Substantia nigra (tissue), 51 donors: ENCODE measurements at places on chromosomes 12 and 14.

GRCh38 chr12:19893514-19893913 is 454.2 kb downstream of the AEBP2 start:
- no peak for DNase-seq

- DNase-seq: no peak
Observed at GRCh38 chr12:123223241-123223668, 9.7 kb downstream of the MPHOSPH9 start.

DNA sequence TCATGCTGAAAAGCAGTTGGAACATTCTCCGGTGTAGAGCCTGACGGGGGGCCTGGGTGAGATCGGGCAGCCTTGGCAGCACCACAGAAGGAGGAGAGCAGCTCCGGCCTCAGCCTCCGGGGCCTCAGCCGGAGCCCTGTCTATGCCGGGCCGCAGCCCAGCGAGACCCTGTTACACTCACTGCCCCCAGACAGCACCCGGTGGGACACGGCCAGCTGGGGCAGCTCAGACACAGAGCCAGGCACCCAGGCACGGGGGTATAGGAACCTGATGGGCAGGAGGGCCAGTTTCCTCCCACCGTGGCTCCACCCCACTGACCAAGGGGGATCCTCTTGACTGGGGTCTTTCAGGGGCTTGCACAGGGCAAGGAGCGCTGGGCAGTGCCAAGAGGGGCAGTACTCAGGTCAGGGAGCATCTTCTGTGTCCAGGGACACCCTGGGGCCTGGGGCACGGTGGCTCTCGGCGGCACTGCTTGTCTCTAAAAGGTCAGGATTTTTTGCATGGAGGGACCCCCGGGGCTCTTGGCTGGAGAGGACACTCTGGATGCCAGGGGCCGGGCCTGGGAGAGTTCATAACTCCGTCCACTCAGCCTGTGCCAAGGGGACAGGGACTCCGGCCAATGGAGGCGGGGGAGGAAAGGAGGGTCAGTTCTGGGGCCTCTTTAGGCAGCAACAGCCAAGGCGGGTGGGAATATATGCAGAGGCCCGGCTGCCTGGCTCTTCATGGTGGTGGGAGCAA is 9.4 kb downstream of the INF2 start:
- DNase-seq: no peak

DNA sequence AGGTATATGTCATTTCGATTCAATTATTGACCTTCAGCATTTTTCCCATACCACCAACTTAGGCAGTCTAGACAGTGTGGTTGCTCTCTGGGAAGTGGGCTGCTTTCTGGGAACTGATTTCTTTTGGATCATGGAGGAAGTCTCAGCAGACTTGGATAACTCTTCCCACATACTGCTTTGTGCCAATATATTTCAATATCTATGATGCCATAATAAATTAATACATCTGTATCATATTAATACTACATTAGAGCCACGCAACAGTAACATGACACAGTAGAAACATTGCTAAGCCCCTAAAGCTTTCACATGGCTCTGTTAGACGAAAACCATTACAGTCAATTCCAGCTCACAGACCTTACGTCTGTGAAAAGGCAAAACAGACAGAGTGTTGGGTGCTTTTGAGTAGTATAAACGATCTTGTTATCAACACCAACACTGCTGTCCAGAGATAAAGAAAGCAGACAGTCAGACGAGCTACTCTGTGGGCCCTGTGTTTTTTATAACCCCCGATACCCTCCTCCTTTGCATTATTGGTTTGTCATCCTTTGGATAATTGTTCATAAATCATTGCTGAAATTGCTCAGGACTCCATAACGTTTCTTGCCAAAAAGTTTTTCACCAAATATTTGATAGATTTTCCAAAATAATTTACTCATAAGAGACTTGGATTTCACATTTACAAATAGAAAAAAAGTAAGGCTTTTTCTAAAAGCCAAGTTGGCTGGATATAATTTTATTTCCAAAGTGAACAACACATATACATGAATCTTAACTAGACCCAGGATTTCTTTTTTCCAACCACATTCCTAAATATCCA is 439.7 kb downstream of the ADAMTS20 start:
- DNase-seq: no peak

GRCh38 chr14:30159374-30159773 is 231.7 kb upstream of the PRKD1 start:
- no peak for DNase-seq

DNA sequence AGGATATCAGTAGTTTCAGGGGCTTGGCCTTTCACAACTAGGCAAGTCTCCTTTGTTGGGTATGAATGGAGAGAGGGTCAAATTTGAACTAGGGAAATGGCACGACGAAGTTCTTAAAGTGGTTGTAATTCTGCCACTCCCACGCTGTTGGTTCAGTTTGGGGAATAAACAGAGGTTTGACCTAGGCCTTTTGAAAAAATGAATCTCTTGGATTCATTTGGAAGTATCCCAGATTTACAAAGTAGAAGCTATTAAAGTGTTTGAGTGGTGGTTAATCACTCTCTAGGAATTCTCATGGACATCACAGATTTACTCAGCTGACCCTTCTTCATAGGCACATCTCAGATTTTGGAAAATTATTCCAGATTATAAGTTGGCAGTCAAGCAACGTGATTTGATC is 14.8 kb downstream of the BATF start:
- DNase-seq: no peak

DNA sequence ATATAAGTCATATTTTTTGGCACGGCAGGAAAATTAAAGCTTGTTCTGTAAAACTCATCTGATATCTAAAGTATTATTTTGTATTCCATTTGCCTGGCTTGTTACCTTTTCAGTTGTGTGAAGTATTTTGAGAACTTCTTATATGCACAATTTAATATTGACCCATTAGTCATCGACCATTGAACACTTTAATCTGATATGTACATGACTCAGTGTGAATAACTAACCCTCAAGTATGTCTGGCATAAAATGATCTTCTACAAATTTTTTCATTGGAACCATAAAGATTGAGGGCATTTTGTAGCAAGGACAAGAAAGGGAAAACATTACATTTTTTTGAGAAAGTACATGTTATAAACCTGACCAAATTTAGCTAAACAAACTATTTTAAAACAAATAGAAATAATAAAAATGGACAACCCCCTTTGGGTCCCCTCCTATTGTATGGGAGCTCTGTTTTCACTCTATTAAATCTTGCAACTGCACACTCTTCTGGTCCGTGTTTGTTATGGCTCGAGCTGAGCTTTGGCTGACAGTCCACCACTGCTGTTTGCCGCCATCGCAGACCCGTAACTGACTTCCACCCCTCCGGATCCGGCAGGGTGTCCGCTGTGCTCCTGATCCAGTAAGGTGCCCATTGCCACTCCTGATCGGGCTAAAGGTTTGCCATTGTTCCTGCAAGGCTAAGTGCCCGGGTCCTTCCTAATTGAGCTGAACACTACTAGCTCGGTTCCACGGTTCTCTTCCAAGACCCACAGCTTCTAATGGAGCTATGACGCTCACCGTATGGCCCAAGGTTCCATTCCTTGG is 118.8 kb downstream of the SLC6A15 start:
- no peak for DNase-seq

GRCh38 chr14:71952381-71953363 is 20.4 kb downstream of the RGS6 start:
- no peak for DNase-seq

DNA sequence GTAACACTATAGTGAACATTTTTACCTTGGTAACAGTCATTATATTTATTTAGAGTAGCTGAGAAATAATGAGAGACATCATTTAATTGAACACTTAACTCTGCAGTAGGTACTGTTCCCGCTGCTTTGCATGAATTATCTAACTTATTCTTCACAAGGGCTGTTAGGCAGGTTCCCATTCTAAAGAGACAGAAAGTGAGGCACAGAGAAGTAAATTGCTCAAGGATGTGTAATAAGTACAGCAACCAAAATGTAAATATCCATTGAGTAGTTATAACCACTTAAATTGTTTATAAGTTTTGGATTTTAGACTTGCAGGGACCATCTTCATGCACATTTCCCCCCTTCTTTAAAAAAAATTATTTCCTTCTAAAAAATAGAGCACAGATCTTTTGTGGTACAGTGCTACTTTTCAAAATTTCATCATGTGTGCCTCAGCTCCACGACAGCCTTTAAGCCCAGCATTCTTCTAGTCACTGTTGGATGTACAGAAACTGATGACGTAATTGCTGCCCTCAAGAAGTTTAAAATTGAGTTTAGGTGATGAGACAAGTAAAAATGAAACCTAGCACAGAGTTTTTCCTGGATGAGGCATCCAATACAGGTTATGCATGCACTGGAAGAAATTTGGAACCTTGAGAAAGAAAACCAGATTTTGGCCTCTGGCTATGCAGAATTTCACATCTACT is 6.0 kb upstream of the MANSC4 start:
- no peak for DNase-seq

DNA sequence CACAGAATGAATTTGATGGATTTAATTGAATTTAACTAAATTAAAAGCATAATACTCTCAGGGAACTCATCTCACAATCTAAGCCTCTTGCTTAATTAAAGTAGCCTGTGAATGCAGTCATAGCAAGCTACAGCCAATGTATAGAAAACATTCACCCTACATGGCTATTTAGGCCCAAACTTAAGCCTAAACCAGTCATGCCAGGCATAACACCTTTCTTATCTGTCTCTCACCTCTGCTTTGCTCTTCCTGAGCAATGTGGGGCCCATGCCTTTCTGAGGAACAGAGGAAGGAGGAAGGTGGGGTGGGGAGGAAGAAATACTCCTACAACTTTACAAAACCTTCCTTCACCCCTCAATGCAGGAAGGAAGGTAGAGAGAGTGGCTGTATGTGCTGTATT is 29.1 kb downstream of the IFNG-AS1 start:
- no peak for DNase-seq

DNA sequence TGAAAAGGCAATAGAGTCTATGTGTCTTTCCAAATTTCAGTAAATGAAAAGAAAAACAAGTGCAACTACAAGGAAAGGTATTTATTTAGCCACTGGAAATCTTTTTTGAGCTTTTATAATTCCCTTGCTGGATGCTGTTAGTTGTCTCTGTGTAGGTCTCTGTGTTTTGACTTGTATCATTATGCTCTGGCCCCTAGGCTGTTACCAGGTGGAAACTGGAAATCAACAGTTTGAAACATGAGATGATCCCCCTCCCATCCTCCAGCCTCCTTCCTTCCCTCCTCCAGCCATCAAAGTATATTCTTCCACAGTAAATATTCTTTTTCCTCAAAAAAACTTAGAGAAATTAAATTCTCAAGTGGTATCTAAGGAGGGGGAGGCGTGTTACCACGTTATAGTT is 934 bp upstream of the DCN start:
- DNase-seq: no peak

- DNase-seq: no peak
Observed at GRCh38 chr14:95064256-95064655, 93.1 kb downstream of the DICER1 start.

DNA sequence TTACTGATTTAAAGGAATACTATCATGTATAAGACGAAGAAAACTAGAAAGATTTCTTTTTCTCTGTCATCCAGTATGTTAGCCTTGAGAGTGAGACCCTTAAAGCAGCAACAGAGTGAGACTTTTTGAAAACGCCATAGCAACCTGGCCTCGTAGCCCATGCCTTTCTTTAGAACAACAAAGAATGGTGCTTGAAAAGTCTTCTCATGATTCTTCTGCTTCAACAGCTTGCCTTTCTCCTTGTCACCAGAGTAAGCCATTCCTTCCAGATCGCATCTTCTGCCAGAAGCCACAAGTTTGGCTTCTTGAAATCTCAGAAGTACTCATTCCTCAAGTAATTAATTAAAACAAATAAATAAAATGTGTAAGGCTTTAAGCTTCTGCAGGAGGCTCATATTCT is 109.3 kb downstream of the PDE3A start:
- DNase-seq: peak; percentile 4

GRCh38 chr14:50061664-50062437 is 54.5 kb downstream of the VCPKMT start:
- DNase-seq: no peak

DNA sequence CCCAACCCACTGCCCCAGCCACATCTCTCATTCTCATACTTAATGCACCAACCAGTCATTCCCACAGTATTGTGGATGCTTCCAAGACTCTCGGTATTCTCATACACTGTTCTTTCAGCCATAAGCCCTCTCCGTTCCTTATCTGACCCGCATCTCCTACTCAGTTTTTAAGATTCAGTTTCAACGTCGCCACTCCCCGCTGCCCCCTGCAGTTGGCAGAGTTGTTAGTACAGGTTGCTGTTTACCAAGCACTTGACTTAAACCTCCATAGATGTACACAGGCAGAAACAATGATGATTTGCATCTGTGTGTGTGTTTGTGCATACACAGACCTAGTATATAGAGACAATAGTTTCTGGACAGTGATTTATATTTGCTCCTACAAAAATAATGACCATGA is 40.2 kb downstream of the PAH start:
- no peak for DNase-seq

- no peak for DNase-seq
Observed at GRCh38 chr12:115313929-115314328, 630.0 kb upstream of the TBX3 start.
